ENCODE measurements at places on chromosomes 16 and 17.

- DNase-seq = no peak
Observed at GRCh38 chr16:65959983-65960382, 406.5 kb upstream of the CDH5 start.

DNA sequence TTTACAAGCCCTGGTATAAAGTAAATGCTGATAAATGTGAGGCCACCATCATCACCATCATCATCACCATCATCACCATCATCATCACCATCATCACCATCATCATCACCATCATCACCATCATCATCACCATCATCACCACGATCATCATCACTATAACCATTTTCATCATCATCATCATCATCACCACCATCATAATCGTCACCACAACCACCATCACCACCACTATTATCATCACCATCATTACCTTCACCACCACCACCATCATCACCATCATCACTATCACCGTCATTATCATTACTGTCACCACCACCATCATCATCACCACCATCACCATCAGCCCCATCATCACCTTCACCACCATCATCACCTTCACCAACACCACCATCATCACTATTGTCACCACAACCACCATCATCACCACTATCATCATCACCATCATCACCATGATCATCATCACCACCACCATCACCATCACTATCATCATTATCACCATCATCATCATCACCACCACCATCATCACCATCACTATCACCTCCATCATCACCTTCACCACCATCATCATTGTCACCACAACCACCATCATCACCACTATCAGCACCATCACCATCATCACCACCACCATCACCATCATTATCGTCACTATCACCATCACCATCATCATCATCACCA is 16.6 kb upstream of the ZNF469 start:
- DNase-seq = no peak

GRCh38 chr17:7440113-7440833 is 961 bp downstream of the FGF11 start:
- DNase-seq = no peak

- no peak for DNase-seq
Observed at GRCh38 chr16:84761448-84762368, 58.1 kb upstream of the CRISPLD2 start.

DNA sequence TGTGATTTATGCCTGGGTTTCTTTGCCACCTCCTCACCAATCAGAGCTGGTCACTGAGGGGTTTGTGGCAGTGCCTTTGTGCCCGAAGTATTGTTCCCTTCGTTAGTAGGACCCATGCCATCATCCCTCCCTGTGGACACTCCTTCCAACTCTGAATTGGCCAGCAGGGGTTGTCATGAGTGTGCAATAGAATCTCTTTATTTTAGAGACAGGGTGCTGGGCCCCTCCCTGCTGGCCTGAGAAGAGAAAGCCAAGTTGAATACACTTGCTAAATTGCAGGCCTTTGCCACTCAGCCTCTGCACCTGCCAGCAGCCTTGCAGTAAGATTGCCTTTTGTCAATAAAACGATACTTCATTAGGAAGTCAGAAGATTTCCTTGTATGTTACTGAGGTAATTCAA is 40.7 kb upstream of the SLC12A3 start:
- no peak for DNase-seq

DNA sequence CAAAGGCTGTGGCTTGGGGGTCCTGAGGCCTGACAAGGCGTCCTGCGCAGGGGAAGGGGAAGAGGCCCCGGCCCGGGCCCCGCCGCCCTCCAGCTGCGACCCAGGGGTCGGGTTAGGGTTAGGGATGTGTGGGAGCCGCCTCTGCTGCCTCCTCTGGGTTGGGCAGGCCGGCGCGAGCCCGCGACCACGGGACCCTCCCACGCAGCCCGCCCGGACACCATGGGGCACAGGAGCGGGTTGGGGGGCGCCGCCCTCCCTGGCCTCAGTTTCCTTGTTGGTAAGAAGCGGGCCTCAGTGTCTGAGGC is 386 bp downstream of the CIAO3 start:
- no peak for DNase-seq

DNA sequence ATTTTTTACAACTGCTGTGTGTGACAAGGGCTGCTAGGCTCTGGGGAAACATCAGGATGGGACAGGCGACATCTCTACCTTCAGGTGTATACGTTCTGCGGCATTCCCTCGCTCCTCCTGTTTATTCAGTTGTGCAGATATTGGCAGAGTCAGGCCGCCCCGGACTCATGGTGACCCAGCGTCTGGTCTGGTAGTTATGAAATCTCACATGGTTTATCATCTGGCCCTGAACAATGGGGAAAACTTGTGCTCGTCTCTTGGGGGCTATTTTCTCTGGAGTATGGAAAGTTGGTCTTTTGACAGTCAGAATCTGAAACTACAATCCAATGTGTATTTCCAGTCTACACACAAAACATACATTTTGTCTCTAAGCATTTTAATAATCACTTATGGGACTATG is 3.3 kb downstream of the MARCHF10 start:
- no peak for DNase-seq
